Activated CD8-positive, alpha-beta T cell treated with anti-CD3 and anti-CD28 coated beads, Interleukin-2, amount 10 ng/mL, durations not matched to agents 7 days and 5 days (primary cell): ENCODE measurements at places on chromosomes 5 and 9. TPM values are rescaled to one million over a fixed set of nuclear protein-coding genes. Genes with fewer than 3 reads are reported as not detected.

TAF11L10 gene
- not detected for total RNA-seq

GLRA1 gene
- not detected for total RNA-seq

ANKRD20A1 gene
- total RNA-seq: 1.2 TPM

FOXI1 gene
- total RNA-seq: not detected

GPR150 gene
- 0.83 TPM for total RNA-seq

CCNJL gene
- not detected for total RNA-seq

TRAF1 gene
- total RNA-seq: 52.9 TPM
